ENCODE measurements at places on chromosomes 5 and 9.
A peak's percentile ranks its signal among the peaks of the same experiment; 100 is the strongest.

DNA sequence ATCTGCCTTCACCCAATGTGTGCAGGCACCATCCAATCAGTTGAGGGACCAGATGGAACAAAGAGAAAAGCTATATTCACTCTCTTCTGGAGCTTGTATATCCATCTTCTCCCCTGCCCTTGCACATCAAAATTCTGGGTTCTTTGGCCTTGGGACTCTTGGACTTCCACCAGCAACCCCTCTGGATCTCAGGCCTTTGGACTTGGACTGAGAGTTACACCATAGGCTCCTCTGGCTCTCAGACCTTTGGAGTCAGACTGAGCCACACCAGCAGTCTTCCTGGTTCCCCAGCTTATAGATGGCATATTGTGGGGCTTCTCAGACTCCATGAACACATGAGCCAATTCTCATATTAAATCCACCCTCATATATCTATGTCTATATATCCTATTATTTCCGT is 73.1 kb downstream of the TSSK1B start:
- DNase-seq, result no peak

- DNase-seq, result no peak
Measured at GRCh38 chr9:37622462-37622861, 28.3 kb upstream of the FRMPD1 start.

DNA sequence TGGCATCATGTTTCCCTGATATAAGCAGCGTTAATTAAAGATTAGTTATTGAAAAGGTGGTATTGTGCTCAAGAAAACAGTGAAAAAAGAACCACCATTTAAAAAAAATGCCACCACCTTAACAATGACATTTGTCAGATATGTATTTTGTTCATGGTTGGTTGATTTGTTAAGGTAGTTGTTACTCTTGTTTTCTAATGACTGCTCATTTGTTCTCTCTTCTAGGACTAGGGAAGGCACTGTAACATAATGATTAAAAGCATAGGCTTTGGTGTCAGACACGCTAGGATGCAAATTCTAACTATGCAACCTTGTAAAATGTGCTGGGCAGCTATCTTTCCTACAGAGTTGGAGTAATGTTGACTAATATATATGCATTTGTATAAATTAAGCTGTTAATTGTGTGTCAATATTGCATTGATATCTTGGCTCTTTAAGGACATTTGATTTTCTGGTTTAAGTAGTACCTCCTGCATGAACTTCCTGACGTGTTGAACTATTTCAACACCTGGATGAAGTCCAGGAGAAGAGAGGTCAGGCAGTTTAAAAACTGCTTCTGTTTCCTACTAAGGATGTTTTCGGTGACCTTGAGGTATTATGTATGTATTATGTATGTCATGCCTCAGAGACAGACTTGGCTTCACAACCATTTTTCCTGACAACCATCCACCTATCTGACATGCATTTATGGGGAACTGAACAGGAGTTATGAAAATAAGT is 77.8 kb downstream of the MUSK start:
- no peak for DNase-seq

DNA sequence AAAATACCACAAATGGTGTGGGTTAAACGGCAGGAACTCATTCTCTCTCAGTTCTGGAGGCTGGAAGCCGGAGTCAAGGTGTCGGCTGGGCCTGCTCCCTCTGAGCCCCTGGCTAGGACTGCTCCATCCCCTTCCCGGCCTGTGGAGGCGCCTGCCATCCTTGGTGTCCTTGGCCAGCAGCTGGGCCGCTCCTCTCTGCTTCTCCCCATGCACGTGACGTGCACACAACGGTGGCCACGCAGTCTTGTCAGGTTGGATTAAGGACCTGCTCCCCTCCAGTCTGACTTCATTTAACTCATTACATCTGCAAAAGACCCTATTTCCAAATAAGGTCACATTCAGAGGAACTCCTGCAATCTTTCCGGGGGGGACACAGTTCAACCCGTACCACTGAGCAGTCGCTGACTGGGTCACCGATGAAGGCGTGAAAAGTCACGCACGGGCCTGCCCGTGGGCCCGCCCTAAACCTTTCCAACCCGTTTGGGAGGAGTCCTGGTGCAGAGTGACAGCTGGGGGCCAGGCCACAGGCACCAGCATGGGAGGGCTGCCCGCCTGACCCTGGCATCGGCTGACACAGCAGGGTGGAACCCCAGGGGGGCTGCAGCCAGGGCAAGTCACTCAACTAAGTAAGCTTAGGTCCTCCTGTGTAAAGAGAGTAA is 135.2 kb downstream of the COL23A1 start:
- DNase-seq, result no peak

- DNase-seq, result no peak
Measured at GRCh38 chr9:87305151-87305550, 192.5 kb upstream of the DAPK1 start.

DNA sequence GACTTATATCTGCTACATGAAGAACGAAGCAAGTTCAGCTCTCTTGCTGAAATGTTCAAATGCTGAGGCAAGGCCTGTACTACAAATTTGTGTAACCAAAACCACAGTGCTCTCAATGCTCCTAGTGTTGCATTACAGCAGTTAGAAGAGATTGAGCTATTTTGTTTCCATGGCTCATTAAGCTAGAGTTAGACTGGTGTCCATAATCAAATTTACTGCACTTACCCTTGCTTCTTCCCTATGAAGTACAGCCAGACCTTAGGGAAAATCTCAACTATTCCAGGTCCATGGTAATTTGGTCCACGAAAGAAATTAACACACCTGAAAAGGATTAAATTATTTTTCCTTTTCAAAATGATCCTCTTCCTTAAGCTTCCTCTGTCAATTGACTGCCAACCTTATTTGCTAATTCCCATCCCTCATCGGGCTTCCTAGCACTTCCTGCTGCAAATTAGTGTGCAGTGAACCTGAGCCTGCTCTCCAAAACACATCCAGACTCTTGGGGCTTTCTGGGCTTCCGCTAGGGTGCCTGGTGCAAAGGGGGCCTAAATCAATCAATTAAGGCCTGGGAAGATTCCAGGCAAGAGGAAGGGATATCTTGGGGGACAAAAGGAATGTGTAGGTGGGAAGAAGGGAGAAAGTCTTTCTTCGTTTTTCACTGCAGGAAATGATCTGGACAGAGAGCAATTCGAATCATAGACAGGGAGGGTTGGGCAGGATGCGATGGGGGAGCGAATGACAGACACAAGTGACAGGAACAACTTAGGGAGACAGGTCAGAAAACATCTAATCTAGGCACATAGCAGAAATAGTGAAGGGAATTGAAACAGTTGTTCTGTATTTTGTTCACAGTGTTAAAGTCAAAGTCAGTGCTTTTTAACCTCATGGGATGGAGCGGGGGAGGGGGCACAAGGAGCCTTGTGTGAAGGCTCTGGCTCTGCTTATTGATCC is 542.4 kb downstream of the RAB3C start:
- DNase-seq, result no peak

GRCh38 chr5:31736127-31736526 is 97.2 kb downstream of the PDZD2 start:
- DNase-seq, result no peak

DNA sequence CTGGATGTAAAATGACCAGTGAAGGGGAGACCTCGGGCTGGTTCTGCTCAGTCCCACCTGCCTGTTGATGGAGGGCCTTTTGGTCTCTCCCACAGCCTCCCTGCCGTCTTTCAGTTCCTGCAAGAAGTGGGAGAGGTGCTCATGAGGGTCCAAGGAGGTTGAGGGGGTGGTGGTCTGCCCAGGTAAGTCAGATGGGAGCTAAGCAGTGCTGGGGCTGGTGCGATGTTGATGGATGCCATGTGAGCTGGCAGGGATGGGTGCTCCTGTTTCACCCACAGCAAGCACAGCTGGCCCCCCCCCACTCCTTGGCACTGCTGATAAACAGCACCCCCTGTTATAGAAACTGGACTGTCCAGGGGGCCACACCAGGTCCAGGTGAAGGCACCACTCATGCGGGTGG is 145.6 kb downstream of the NSG2 start:
- DNase-seq, result no peak

GRCh38 chr9:18296702-18297055 is 177.3 kb upstream of the ADAMTSL1 start:
- DNase-seq, result no peak

DNA sequence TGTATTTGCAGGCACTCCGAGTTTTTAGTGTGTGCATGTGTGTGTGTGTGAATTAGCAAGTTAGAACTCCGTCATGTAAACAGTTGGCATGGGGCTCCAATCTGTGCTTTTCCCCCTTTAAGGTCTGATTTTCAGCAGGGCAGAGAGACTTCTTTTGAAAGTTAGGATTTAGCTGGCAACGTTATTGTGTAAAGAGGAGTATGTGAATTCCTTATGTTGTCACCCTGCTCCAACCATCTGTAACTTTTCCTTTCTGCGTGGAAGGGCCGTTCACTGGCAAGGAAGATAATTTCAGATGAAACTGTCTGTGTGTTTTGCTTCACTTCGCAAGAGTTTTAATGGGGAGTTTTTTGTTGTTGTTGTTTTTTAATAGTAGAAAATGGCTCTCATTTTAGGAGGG is 332 bp downstream of the SGCD start:
- DNase-seq, result no peak

- no peak for DNase-seq
Measured at GRCh38 chr9:95772320-95773052, 103.0 kb upstream of the ERCC6L2 start.

- no peak for DNase-seq
Measured at GRCh38 chr9:110671849-110672248, 3.3 kb downstream of the MUSK start.

GRCh38 chr5:135466178-135467050 is 14.3 kb upstream of the TIFAB start:
- DNase-seq, result peak; percentile 35

- no peak for DNase-seq
Measured at GRCh38 chr5:15248731-15249130, 251.2 kb upstream of the FBXL7 start.

DNA sequence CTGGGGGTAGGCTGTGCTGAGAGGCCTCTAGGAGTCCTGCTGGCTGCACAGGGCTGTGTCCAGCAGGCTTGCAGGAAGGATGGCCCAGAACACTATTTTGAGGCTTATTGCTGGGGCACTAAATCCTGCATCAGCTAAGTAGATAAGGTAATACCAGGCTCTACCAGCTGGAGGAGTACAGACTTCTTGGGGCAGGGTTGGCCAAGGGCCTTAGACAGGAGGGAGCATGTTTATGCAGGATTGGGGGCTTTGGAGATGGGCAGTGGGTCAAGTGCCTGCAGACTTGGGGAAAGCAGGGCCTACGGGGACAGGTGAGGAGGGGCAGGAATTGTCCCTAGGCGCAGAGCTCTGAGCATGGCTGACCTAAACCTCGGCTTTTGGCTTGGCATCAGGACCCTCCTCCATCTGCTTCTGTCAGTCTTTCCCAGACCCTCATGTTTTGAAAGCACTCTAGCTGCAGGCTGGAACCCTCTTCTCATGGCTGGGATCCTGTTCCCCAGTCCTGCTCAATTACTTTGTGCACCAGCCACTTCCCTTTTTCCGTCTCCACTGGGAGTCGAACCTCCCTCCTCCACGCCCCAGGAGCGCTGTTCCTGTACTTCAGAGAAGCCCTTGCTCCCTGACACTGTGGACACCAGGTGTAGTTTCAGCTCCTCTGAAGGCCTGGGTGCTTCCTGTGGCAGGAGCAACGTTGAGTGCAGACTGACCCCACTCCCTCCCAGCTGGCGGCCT is 61.0 kb upstream of the SPTLC1 start:
- no peak for DNase-seq

DNA sequence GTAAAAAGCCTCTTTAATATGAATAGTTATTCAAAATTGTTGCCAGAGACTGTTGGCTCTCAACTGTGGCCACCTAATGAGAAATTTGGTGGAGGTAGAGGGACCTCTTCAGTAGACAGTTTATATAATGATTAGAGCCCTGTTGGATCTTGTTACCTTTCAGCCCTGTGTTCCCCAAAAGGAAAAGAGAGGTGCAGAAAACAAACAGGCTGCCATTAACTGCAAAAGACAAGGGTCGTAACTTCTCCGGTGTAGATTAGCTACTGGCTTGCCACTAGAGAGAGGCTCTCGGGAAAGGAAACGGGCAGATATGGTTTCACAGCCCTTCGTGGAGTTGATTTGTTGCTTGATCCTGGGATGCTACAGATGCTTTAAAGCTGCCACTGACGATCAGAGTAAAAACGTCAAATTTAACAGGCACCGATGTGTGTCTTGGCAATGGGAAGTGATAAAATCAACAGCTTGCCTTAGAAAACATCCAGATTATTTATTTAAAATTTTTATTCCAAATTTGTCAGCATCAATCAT is 7.8 kb downstream of the FST start:
- no peak for DNase-seq

DNA sequence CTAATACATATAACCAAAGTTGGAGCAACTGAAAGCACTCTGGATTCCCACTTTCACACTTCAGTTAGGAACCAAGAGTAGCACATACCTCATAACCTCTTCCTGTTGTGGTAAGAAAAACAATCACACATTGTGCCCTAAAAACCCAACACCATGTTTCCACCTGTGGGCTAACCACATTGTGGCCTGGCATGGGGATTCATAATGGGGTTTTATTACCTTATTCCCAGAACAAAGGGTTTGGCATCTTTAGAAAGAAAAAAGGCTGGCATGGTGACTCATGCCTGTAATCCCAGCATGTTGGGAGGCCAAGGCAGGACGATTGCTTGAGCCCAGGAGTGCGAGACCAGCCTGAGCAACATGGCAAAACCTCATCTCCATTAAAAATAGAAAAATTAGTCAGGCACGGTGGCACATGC is 60.6 kb downstream of the HSD17B3 start:
- DNase-seq, result no peak

- DNase-seq, result no peak
Measured at GRCh38 chr9:125650271-125650737, 56.7 kb downstream of the MAPKAP1 start.

- no peak for DNase-seq
Measured at GRCh38 chr9:134551644-134552348, 89.8 kb upstream of the COL5A1 start.

GRCh38 chr5:170327829-170328228 is 30.3 kb upstream of the LCP2 start:
- no peak for DNase-seq

Measured in stimulated activated CD8-positive, alpha-beta memory T cell treated with anti-CD3 and anti-CD28 coated beads, Interleukin-2, amount 100 ng/mL, for 1 hour (primary cell).